Right lung (tissue), 10 donors: ENCODE measurements at places on chromosomes 1 and 21. TPM values are rescaled to one million over a fixed set of nuclear protein-coding genes. Genes with fewer than 3 reads are reported as not detected.

DNA sequence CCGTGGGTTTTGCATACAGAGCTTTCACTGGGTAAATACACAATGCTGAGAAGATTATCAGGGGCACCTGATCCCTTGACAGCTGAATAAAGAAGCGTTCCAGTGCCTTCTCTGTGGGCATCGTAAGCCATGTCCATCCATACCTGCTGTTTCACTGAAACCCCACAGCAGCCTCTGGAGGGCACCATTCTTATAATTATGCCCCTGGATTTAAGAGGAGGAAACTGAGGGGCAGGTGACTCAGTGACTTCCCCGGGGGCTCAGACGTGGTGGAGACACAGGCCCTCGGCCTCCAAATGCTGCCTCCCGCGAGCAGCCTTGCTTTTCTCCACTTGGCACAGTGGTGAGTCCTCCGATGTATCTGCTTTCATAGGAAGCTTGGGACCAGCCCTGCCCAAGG lies 56.7 kb downstream of the B3GALT5 start:
- no peak for DNase-seq

Gene TMED5
- 49.0 TPM for polyA plus RNA-seq

GRCh38 chr1:167158111-167158812 lies 62.4 kb upstream of the POU2F1 start:
- no peak for DNase-seq

Gene PGLYRP4
- not detected for polyA plus RNA-seq

GRCh38 chr1:59477286-59477685 lies 180.4 kb downstream of the FGGY start:
- no peak for DNase-seq

- DNase-seq = no peak
Measured at GRCh38 chr1:46522969-46523320, 28.5 kb downstream of the KNCN start.

DNA sequence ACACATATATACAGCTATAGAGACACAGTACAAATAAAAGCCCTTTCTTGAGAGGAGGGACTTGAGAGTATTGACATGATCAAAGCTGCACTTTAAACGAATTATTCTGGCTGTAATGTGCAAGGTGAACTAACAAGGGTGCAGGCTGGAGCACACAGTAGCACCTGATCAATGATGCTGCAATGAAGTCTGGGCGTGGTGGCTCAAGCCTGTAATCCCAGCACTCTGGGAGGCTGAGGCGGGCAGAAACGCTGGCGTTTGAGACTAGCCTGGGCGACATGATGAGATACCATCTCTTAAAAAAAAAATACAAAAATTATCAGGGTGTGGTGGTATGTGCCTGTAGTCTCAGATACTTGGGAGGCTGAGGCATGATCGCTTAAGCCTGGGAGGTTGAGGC lies 14.1 kb upstream of the CTH start:
- no peak for DNase-seq

DNA sequence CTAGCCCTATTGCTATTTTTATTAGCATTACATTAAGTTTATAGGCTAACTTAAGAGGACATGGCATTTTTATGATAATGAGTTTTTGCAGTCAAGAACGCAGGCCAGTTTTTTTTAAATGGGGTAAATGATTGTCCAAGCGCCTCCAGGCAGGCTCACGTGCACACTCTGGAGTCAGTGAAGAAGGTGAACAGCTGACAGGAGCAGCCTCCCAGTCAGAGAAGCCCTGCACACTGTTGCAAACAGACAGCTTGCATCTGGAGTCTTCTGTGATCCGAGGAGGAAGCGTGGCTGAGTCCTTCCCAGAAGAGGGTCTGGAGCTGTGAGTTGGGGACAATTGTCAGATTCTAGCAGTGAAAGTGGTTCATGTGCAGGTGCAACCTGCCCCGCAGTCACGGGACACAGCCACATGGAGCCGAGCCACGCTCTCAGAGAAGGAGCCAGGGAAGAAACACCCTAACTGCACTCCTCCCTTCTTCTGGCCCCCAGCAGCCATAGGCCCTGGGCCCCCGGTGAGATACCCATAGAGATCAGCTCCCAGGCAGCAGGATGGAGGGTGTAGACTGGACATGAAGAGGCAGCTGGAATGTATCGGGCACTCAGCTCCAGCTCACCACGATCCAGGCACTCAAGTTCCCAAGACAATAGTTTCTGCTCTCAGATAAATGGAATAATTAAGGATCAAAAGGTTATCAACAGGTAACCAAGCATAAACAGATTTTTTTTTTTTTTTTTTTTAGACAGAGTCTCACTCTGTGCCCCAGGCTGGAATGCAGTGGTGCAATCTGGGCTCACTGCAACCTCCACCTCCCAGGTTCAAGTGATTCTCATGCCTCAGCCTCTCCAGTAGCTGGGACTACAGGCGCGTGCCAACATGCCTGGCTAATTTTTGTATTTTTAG lies 26.4 kb downstream of the CAPN2 start:
- DNase-seq = no peak

DNA sequence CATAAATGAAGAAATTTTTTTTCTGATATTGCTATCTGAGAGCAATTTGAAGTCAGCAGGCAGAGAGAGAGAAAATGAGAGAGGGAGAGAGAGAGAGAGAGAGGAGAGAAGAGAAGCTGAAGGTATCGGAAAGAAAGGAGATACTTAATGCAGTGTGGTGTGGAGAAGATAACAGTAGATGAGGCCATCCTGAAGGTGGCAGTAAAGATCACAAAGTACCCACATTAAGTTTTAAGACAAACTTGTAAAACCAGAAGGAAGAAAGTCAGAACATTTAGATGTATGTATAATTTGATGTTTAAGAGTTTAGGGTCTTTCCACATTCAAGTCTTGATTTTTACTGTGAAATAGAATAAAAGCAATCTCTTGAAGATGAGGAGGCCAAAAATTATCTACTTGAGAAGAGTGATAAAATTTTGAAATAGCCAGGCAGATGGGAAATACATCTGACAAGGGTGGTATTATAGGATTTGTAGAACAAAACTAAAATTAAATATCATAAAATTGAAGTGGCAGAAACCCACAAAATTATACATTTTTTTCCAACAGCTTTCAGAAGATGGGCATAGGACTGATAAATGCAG lies 1753.4 kb downstream of the MRPL39 start:
- DNase-seq = peak; percentile 3

GRCh38 chr21:16113052-16113715 lies 383.4 kb downstream of the USP25 start:
- DNase-seq = no peak
